ENCODE measurements at places on chromosomes 6 and 20.

DNA sequence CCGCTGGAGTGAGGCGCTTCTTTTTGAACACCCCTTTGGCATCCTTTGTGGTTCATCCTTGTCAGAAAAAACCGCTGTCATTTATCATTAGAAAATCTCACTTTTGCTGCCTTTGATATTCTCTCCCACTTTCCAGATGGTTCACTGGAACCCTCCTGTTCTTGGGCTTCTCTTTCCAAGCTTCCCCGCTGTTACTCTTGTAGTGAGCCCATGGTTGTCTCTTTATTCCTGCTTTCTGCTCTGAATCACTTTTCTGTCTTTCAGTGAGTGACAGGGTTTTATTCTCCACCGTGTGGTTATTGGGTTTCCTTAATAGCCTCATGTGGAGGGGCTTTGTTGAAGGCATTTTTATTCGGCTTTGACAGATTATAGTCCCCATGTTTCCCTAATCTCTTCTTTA is 117.0 kb downstream of the FARS2 start:
- H3K4me3 ChIP-seq = no peak overlapping the region
- no peaks in the 10 kb centered on the region for H3K4me1 ChIP-seq
- no peaks in the 10 kb centered on the region for H3K36me3 ChIP-seq
- no peak for DNase-seq
- no peaks in the 10 kb centered on the region for H3K27me3 ChIP-seq

DNA sequence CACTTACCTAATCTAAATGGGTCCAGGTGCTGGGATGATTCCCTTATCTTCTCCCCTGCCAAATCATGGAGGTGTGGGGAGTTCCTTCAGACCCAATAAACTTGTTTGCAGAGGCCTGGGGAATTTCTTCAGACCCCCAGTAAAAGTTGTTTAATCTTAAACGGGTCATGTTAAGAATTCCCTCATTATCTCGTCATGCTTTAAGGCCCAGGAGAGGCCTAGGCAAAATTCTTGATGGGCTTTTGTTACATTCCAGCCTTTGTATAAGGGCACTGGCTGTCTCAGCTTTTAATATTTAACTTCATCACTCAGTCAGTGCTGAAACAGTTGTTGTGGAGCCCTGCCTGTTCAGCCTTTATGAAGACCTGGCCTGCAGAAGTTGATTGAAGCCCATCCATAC is 11.0 kb upstream of the SLC35B3 start:
- no peaks in the 10 kb centered on the region for H3K4me1 ChIP-seq
- no peak overlapping the region for H3K4me3 ChIP-seq
- no peak overlapping the region for H3K27ac ChIP-seq
- no peak for DNase-seq

DNA sequence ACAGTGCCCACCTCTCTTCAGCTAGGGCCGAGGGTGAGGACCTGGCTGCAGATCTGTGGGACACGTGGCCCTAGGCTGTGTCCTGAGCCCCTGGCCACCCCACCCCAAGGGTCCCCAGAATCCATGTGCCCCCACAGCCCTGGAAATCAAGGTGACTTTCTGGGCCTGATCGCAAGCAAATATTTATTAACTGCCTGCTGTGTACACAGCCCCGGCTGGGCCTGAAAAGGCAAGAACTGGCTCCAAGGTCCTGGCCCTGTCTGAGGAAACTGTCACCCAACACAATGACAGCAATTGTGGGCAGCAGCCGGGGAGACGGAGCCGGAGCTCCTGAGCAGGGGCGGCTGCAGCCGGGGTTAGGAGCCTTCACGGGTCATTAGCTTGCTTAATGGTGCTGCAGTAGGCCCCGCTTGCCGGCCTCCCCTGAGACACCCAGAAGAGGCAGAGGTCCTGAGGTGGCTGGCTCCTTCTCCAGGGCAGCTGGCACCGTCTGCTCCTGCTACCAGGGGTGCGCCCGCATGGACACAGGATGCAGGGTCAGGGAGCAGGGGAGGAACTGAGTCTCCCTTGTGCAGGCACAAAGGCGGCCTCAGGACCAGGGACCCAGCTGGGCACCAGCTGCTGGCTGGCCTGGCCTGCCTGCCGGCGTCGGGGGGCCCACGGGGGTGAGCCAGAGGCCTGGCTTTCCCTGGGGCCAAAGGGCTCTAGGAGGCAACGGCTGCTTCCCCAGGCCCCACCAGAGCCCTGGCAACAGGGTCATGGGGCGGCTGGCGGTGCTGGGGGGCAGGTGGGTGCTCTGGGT is 24.1 kb downstream of the NPEPL1 start:
- no peaks in the 10 kb centered on the region for H3K36me3 ChIP-seq
- no peak overlapping the region for H3K27ac ChIP-seq
- H3K4me1 ChIP-seq = no peaks in the 10 kb centered on the region

DNA sequence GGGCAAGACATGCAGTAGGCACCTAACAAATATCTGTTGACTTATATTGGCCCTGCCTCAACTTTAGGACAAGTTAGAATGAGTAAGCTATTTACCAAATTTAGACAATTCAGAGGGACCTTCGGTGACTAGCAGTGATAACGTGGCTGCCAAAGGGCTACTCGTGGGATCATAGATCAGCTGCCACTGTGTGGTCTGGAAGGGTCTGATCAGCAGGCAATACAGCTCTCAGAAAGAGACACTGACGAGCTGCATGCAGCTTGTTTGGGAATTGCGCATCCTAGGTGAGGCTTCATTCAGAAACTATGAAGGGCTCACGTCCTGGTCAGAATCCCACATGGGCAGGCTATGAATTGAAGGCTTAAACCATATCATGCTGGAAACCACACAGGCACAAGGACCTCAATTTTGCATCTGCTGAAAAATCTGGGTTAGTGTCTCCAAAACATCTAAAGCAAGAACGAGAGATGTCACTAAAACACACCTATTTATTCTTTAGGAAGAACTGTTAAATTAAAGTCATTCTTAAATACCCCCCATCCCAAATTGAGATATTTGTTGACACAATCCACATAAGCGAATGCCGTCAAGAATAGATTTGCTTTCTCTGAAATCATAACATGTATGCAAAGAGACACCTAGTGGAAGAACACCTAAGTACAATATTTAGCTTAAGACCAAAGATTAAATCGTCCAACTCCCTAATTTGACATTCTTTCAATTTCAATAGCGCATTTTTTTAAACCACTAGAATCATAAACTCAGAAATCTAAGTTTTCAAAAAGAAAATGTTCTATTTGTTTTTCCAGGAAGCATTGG is 79.6 kb downstream of the IPCEF1 start:
- H3K36me3 ChIP-seq = no peaks in the 10 kb centered on the region
- no peaks in the 10 kb centered on the region for H3K4me1 ChIP-seq
- no peak overlapping the region for H3K27ac ChIP-seq
- H3K27me3 ChIP-seq = no peaks in the 10 kb centered on the region
- H3K4me3 ChIP-seq = no peak overlapping the region

Measured in sigmoid colon (tissue), 7 donors.